Dermis microvascular lymphatic vessel endothelial cell (primary cell): ENCODE measurements at places on chromosomes 4 and X. TPM values are rescaled to one million over a fixed set of nuclear protein-coding genes. Genes with fewer than 3 reads are reported as not detected.

GRCh38 chrX:15465896-15466651 lies 27.1 kb downstream of the PIR start:
- DNase-seq: no peak

DNA sequence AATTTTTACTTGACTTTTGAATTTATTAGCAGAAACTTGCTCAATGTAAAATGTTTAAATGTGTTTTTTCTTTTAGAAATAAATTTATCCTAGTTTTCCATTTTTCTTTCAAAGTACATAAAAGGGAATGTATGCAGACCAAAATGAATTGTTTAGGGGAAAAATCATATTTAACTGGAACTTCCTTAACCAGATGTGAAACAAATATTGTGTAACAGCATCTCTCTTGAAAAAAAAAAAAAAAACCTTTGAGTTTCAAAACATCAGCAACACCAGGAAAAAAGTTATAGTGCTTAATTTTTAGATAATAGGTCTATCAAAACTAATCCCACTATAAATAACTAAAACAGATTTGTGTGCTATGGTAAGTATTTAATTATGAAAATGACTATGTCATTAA lies 14.5 kb upstream of the CCNA2 start:
- no peak for DNase-seq

- DNase-seq: no peak
Measured at GRCh38 chr4:189136462-189136861, 804.2 kb upstream of the FRG1 start.

DNA sequence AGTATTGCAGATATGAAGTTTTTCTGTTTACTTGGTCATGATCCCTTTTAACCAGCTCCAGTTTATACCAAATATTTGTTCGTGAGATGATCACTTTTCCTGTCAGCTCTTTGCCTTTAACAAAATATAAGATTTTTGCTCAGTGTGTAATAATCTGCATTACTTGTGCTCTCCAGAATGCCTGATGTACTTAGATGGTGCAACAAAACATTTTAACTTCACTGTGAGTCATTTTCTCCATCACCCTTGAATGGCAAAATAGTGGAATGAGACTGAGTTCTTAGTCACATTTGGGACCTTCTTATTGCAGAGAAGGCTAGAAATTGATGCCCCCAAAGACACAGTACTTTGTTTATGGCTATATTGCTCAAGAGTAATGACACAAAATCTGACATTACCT lies 252.0 kb downstream of the FRMPD4 start:
- no peak for DNase-seq

The PPP2R2C gene
- 0.39 and 0.89 TPM in 2 replicates for total RNA-seq

DNA sequence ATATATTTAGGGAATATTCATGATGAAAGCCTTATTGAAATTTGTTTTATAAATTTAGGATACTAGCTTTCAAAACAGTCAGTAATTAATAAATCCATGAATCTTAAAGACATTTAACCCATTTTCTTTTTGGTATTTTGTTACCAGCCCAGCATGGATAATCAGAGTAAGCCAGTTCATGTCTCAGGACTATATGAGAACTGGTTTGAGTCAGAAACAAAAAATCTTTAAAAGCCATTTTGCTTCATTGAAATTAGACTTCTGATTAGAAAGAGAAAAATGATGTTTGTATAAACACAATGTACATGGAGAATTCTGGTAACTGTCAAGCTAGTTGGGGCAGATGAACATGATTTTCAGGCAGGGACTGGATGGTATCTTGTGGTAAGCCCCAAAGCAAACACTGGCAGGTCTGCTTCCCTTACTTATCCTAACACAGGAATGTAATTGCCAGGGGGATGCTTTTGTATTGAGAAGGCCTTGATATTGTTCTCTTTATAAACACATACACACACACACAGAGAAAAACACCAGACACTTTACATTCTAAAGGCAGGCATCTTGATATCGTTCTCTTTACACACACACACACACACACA lies 9.4 kb downstream of the ARHGAP10 start:
- DNase-seq: no peak

DNA sequence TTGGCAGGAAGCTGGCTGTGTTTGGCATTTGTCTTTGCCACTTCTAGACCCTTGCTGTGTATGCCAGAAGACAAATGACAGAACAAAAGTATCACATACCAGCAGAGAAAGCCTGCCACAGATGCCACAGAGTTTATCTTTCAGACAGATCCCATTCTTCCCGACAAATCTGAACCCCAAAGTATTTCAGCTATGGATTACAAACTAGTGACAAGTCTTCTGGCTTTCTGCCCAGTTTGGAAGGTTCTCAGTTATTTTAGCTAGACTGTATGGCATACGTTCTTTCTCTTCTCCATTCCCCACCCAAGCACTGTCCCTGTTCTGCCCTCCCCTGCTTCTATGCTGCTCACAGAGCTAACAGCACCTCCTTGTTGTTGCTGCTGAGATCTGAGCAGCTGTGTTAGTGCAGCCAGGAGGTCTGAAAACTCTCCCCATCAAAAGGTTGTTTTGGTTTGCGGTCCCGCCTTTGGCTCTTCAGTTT lies 236.7 kb downstream of the FRAS1 start:
- no peak for DNase-seq

- DNase-seq: no peak
Measured at GRCh38 chrX:38861489-38861888, 60.2 kb downstream of the MID1IP1 start.

The SRPX2 gene
- total RNA-seq: 1.9 and 4.0 TPM in 2 replicates
